ENCODE measurements at places on chromosomes 7 and 10. TPM values are rescaled to one million over a fixed set of nuclear protein-coding genes. Genes with fewer than 3 reads are reported as not detected.

DNA sequence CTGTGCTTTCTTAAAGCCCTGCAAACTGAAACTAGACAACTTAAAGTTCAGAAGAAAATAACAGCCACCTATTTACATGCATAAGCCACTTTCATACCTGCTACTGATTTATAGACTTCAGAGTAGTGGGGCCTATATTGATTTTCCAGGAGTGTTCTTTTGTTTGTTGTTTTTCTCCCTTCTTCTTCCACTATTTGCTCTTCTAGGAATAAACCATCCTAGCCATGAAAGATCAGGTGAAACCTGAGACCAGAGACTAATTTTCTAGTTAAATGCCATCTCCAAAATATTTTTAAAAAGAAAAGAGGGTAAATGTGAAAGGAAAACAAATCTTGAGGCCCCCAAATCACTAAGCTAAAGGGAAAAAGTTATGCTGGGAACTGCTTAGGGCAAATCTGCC lies 72.4 kb upstream of the C1GALT1 start:
- no peak for DNase-seq

DNA sequence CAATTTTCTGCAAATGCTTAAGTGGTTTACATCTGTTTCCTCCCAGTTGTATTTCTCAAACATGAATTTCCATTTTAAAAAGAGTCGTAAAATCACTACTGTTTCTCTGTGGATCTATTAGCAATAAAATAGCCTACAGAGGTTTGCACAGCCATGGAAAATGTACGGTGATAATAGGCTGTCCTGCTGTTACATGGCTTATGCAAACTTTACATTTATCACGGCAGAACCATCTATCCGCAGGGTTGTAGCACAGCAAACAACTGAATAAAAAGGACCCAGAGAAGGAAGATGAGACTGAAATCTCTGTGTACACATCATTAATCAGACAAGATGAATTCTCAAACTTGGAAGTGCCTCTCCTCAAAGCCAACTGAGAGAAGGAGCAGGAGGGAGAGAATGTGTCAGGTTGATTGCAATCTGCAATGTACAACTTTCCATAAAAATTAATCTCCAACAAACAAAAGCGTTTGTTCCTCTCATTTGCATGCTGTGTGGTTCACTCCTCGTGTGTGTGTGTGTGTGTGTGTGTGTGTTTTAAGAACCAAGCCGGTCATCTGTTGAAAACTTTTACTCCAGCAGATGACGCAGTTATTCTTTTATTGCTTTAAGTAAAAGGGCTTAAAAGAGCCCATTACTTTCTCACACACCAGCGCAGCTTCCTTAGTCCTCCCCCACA lies 279.3 kb downstream of the SKAP2 start:
- no peak for DNase-seq

DNA sequence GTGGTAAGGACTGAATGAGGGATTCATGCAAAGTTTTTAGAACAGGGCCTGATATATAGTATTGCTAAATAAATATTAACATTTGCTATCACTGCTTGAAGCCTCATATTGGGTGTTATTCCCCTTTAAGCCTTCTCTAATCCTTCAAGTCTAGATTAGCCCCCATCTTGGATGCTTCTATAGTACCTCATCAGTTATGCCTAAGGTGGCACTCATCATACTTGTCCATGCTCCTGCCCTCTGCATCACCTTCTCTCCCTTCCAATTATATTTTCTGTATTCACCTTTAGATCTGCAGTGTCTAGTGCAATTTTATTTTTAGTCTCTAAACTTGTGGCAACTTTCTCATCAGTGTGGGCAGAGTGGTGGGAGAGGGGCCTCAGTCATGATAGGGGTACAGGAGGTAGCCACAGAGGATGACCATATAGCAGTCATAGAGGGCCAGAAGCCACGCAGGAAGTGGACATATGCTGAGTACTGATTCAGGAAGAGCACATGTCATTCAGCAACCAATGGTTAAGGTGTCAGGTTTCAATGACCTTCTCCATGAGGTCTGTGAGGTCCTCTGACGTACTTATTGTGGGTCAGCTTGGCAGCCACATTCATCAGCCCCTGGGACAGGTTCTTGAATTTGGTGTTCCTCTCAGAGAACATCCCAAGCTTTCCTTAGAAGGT lies 2.5 kb downstream of the ENTPD1 start:
- DNase-seq = no peak

GRCh38 chr7:95316588-95316987 lies 7.7 kb downstream of the PON1 start:
- no peak for DNase-seq

DNA sequence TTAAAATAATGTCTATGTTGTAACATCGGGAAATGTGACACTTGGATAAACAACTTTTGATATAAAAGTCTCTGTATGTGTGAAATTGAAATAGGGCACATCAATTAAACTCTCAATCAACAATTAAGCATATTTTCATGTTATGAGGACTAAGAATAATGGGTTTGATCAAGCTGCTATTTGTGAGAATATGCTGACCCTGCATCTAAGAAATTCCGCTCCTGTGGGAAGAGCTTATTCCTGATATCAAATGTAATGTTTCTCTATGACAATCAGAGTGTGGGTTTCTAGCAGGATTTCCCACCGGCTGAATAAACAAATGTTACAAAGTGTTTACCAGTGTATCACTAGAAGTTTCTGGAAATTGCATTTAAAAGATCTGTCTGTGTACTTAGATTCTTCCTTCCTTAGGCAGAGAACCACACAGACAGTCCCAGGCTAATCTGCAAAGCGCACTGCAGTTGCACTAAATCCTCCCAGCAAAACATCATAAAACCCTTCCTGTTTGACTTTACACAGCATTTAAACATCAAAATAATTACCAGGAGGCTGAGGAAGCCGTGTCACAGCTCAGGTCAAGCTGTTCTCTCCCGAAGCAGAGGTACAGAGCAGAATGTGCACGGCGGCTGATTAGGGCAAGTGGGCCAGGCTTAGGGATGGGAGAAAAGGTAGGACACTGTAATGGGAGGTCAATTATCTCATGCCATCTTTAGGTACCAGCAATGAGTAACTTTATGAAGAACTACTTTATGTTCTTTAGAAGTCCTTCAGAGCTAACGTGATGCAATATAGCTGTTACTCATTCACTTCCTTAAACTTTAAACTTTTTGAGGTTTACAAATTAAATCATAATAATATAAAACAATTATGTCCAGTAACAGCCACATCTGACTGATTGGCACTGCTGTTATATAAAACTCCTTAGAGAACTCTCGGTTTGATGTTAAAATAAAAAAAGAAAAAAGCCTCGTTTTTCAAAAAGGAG lies 109.1 kb upstream of the CTTNBP2 start:
- no peak for DNase-seq

- no peak for DNase-seq
Observed at GRCh38 chr7:117950601-117951260, 77.5 kb upstream of the CTTNBP2 start.

DNA sequence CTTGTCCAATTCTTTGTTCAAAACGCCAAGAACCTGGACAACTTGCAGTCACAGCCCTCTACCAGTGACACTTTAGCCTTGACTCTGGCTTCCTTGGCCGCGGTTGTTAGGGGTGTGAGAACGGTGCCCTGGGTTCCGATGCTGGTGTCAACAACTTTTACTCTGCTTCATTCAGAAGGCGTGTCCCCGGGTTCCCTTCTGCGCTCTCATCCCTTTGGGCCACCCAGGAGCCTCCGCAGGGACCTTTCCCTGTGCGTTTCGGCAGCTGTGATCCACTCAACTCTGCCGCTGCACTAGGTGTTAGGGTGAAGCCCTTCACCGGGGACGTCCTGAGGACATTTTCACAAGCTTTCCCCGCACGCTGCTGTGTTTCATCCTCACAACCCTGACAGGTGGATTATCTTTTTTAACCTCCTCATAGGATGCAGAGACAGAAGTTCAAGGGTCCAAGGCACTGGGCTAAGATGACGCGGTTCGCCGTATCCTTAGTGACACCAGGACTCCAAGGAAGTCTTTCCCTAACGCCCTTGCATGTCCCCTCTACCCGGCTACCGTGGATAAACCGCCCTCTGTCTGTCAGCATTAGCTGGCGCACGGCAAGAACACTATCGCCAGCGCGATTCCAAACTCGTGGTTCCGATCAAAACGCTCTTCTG lies 133.5 kb upstream of the SHH start:
- no peak for DNase-seq

- no peak for DNase-seq
Observed at GRCh38 chr10:5196702-5197113, at the start of gene AKR1C4. TSS of gene AKR1C4 (plus strand) at chr10:5196837. CDS start at chr10:5196868, 31 bp downstream.

DNA sequence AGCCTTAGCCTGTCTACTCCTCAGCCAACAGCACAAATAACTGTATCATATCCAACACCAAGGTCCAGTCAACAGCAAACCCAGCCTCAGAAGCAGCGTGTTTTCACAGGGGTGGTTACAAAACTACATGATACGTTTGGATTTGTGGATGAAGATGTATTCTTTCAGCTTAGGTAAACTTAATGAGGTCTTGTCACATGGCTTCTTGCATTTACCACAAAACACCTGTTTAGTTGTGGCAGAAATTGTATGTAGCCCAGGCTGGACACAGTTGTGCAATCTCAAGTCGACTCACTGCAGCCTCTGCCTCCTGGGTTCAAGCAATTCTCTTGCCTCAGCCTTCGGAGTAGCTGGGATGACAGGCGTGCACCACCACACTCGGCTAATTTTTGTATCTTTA lies 21.4 kb downstream of the CCAR1 start:
- no peak for DNase-seq

GRCh38 chr10:128210215-128211063 lies 84.2 kb upstream of the MKI67 start:
- DNase-seq = peak; percentile 67

DNA sequence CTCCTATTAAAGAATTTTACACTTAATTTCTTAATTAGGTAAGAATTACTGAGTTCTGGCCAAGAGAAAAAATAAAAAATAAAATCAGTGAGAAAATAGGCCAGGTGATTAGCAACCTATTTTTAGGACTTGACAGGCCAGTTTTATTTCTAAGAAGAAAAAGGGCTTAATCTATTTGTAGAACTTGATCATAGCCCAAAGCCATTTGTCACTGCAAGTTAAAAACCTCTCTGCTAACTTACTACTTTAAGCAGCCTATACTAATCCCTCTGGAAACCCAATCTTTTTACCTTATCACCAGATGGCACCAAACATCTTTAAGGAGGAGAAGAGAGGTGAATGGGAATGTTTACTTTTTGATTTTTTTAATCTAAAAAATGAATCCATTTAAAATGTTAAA lies 222.1 kb upstream of the RHOBTB1 start:
- no peak for DNase-seq

GRCh38 chr7:5624386-5625365 lies 156.8 kb downstream of the RNF216 start:
- DNase-seq = no peak

DNA sequence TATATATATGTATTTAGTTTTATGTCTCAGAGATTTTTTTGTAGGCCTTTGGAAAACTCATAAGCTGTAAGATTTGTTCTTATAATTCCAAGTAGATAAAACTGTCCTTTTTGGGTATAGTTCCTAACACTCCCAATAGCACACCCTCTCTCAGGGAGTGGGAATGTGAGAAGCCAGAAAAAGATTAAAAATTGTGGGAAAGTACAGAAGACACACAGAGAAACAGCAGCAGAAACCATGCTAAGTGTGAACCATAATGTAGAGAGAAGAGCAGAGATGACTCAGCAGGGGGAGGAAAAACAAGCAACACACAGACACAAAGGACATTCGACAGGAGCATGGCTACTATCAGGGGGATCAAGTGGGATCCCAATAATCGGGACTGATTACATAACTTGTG lies 401.6 kb downstream of the MAGI2 start:
- no peak for DNase-seq

DNA sequence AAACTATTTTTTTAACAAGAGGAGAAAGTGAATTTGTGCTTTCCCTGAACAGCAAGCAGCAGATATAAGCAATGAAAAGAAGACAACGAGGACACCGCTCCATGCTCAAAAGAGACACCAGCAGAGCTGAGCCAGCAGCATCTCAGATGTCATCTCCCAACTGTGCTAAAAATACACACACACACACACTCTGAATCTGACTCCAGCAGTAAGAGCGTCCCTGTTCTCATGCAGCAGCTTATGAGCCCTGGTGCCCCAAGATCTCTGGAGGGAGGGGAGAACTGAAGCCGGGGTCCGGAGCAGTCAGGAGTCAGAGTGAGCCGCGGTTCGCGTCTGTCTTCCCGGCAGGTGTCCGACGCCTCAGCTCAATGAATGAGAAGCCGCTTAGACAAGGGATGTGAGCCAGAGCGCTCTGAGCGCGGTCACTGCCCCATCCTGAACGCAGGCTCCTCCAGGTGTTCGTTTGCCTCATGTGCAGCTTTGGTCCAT lies 49.2 kb downstream of the SVIL start:
- DNase-seq = no peak

- DNase-seq = no peak
Observed at GRCh38 chr10:132422903-132423825, 26.2 kb downstream of the PWWP2B start.

DNA sequence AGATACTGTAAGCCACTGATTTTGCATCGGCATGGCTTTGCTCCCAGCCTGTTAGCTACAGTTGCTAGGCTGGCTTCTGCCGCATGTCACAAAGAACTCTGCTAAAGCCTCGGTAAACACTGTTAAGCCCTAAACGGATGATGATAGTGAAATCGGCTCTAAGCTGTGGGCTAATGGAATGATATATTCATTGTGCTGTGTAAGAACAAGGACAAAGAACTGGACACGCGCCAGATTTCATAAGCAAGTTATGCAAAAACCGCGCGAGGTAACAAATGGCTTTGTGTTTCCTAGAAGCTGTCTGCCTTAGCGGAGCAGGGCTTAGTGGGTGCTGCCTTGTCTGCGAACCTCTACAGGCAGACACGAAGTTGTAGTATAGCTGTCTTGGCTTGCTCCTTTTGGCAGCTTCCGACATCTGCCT lies 331.3 kb upstream of the COBL start:
- no peak for DNase-seq

GRCh38 chr7:158329014-158329610 lies 258.5 kb downstream of the PTPRN2 start:
- DNase-seq = no peak

DNA sequence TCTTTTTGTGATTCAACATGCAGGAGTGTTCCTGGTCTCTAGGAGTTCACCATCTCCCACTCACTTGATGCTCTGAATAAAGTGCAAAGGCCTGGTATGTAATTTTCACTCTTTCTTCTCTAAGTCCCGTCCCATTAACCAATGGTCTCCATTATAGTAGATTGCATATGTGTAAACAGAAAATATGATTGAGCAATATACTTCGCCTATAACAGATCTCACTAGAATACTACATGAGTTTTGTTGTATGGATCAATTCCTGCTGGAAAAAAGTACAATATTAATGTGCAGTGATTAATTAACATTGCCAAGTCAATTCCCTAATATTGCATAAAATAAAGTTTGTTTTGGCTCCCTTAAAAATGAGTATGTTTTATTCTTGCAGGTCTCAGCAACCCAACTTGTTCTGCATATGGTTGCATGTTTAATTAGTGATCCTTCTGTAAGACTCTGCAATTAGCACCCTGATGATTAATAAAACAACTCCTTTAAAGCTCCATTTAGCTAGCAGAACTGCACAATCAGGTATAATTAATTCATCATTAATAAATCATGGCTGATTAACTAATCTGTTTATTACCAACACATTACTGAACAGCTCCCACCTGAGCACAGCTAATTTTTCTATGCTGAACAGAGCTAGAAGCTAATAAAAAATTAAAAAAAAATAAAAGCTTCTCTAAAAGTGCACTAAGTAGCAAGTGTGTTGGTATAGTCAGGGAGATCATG lies 37.8 kb upstream of the ATOH7 start:
- DNase-seq = no peak

Gene OR2A5
- total RNA-seq = not detected

Gene OR2A1
- not detected for total RNA-seq

Gene PRKAG2
- 102 TPM for total RNA-seq

Gene CEP55
- total RNA-seq = not detected

Gene SMKR1
- not detected for total RNA-seq

Gene VSTM4
- 18.8 TPM for total RNA-seq

Gene SP4
- total RNA-seq = 8.9 TPM

Gene RASSF4
- total RNA-seq = 110 TPM

Gene SEMA3D
- 1.1 TPM for total RNA-seq

Data from heart left ventricle (tissue), 16 donors.